Activated CD4-positive, alpha-beta T cell treated with anti-CD3 and anti-CD28 coated beads for 36 hours (primary cell): ENCODE measurements at places on chromosomes 5 and 9. TPM values are rescaled to one million over a fixed set of nuclear protein-coding genes. Genes with fewer than 3 reads are reported as not detected.
A peak's percentile ranks its signal among the peaks of the same experiment; 100 is the strongest.

GRCh38 chr5:12322042-12322441 is 417.8 kb upstream of the CTNND2 start:
- no peak for DNase-seq

DNA sequence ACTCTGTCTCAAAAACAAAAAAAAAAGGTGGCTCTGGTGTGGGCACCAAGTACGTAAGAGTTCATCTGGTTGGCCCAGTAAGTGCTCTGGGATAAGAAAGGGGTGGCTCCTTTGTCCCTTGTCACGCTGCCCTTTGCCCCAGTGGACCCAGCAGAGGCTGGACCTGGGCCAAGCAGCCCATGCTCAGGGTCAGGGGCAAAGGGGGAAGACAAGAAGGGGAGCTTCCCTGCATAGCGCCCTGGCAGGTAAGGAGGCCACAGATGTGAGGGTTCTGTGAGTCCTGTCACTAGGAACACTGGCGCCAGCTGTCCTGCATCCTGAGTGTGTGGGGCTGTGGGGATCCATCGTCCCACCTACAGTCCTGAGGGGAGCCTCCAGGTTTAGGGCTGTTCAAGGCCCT is 65.3 kb downstream of the GADD45G start:
- DNase-seq = no peak

TCERG1 gene
- 132 TPM for total RNA-seq

DNA sequence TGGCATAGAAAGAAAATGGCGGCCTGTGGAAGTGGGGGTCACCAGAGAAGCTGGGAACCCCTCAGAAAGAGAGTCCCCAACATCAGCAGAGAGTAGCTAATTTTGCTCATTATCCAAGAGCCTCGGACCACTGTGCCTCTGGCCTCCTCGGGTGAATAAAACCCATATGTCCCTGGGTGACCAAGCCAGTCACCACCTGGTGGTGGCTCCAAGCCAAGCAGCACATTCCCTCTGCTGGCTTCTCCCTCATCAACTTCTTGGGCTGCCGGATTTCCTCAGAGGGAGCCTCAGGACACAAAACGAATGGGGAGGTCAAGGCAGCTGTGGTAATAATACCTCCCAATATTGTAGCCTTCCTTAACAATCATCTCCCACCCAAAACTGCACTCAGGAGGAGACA is 242.5 kb downstream of the NFIB start:
- DNase-seq = no peak

RASGRF2 gene
- 14.2 TPM for total RNA-seq

DNA sequence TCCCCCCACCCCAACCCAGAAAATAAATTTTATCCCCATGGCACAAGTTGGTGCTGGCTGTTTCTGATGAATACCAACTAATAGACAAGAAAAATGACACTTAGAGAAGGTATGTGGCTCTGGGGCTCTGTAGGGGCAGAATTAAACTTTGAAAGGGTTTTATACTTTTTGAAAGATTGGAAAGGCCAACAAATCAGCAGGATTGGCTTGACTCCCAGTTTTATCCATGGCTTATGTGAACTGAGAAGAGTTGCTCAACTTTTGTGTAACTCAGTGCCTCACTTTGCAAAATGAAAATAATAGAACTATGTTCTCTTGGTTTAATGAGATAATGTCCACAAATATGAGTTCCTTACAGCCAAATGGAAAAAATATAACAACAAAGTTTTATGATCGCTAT is 288.9 kb upstream of the KIF2A start:
- no peak for DNase-seq

OGN gene
- not detected for total RNA-seq

CANX gene
- 554 TPM for total RNA-seq

INSYN2B gene
- not detected for total RNA-seq

C9 gene
- not detected for total RNA-seq

DMRT3 gene
- total RNA-seq = not detected

GRCh38 chr9:16202914-16203728 is 650.3 kb downstream of the CCDC171 start:
- no peak for DNase-seq

STPG3 gene
- total RNA-seq = not detected

RNF130 gene
- total RNA-seq = 13.3 TPM

HMGCS1 gene
- total RNA-seq = 102 TPM

- DNase-seq = no peak
These were observed 207.0 kb downstream of the AUH start for GRCh38 chr9:91154686-91155085.

DNA sequence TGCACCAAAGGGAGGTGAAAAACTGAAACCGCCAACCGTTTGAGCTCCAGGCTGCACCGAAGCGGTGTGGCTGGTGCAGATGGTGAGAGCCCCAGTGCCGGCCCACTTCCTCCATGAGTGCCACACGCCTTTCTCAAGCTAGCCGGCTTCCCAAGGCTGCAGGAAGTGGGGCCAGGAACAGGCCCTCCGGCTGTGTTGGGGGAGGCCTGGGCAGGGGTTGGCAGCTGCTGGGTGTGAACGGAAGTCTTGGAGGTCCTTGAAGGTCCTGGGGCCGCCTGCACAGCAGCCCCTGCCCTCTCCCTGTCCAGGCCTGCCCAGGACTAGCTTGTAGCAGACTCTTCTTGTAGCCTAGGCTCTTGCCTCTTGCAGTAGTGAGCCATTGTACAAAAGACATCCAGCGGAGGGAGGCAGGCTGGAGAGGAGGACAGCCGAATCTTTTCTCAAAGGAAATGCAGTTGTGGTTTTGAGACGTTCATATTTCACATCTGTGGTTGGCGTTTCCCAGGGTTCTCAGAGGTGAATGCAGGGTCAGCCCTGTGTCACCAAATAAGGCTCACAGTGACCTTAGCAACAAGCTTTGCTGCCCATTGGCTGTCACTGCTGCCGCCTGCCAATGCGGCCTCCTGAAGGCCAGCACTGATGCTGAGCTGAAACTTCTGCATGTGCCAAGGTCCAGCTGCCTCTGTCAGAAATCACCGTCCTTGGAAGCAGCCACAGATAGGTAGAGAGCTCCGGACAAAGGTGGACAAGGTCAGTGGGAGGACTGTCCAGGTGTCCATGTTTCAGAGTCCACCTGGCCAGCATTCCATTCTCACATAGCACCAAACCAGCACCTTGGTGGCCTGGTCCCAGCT is 23.9 kb downstream of the IRF1 start:
- peak; percentile 78 for DNase-seq

DNA sequence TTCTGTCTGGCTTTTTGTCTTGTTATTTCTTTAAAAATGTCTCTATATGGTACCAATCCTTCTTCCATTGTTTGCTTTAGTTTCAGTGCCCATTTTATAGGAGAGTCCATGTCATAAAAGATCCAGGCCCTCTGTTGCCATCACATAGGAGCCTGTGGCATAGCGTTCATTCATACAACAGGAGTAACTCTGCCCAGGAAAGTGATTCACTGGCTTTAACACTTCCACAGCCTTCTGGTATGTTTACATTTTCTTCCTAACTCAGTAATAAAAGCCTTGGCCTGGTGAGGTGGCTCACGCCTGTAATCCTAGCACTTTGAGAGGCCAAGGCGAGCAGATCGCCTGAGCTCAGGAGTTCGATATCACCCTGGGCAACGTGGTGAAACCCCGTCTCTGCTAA is 519.3 kb upstream of the PTGER4 start:
- no peak for DNase-seq

DNA sequence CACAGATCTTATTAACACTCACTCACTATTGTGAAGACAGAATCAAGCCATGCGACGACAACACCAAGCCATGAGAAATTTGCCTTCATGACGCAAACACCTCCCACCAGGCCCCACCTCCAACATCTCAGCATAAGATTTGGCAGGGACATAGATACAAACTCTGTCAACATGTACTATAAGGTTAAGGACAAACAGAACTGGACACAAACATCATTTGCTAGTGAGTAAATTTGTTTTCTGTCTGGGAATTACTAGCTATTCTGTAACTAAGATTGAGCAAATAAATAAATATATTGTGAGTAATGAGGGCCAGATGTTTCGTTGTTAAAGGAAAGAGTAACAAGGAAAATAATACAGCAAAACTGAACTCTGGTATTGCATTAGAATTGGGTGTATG is 15.7 kb upstream of the KCNN2 start:
- DNase-seq = no peak

- no peak for DNase-seq
These were observed 27.1 kb upstream of the F2R start for GRCh38 chr5:76688836-76689235.

INSL4 gene
- total RNA-seq = not detected

DNA sequence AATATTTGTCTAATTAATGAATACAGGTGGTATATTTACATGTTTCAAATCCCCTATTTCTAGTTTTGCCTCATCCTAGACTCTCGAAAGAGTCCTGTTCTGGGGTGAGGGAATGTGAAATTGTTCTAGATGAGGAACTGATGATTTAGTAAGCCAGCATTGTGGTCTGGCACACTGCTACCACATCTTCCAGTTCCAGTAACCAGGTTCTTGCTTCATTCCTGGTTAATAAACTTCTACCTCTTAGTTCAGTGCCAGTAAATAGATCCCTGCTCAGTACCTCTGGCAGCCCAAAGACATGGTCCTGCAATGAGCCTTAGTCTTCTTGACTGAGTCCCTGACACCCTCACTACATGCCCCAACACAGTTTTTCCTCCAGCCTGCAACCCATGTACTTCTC is 207.7 kb downstream of the SREK1 start:
- no peak for DNase-seq

CCL28 gene
- total RNA-seq = 18.0 TPM

- DNase-seq = no peak
These were observed 186.4 kb downstream of the GRIA1 start for GRCh38 chr5:153676821-153677220.

DOCK8 gene
- total RNA-seq = 125 TPM

FOXI1 gene
- total RNA-seq = not detected

DNA sequence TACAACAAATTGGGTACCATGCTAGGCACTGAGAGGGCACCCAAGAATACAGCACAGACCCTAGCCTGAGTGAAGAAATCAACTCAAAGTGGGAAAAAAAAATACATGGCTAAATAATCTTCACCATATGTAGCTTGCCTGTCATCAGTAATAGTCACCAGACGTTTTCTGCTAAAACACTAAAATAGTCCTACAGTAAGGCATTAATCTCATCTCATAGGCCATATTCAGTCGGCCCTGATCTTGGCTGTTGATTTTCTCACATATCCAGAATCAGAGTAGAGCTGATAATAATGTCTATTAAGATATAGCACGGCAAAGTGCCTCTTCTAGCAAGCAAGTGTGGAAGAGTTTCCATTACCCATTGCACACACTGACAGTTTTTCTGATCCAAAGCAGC is 322.1 kb upstream of the SLC30A5 start:
- no peak for DNase-seq

DNA sequence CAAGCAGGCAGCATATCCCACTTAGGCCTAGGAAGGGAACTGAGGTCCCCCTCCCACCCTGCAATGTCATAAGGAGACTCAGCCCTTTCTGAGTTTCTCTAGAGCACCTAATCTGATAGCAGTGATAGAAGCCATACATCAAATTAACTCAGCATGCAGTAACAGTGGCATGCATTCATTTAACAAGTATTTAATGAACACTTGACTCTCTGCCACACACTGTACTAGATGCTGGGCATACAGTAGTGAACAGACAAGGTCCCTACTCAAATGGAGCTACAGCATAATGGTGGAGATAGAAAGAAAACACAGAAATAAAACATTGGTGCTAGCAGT is 58.6 kb downstream of the SLC22A5 start:
- no peak for DNase-seq

GRCh38 chr5:138032028-138032571 is 779 bp downstream of the FAM13B start:
- DNase-seq = no peak

DNA sequence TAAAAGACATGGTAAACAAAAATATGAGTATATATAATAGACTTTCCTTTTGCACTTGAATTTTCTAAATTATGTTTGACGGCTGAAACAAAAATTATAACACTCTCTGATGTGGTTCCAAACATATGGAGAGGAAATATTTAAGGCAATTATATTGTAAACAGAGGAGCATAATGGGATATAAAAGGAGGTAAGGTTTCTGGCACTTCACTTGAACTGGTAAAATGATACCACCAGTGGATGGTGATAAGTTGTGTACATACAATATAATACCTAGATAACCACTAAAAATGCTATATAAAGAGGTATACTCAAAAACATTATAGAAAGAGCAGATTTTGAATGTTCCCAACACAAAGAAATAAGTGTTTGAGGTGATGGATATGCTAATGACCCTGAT is 192.9 kb upstream of the RAD23B start:
- DNase-seq = no peak

DNA sequence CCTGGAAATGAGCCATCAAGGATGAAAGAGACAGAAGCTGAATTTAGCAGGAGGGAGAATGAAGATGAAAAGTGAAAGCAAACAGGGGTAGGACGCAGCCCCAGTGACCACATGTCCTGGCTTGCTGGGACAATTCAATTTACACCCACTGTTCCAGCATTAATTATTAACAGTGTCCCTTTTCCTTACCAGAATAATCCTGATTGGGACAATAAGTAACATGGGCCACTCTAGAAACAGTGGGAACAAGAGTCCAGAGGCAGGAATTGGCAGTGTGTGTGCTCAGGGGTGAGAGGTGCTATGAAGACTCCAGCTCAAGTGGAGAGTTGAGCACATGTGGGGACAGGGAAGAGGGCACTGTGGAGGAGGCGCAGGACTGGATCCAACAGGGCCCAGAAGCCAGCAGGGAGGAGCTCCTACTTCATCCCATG is 147.1 kb downstream of the C5orf15 start:
- DNase-seq = no peak

DNA sequence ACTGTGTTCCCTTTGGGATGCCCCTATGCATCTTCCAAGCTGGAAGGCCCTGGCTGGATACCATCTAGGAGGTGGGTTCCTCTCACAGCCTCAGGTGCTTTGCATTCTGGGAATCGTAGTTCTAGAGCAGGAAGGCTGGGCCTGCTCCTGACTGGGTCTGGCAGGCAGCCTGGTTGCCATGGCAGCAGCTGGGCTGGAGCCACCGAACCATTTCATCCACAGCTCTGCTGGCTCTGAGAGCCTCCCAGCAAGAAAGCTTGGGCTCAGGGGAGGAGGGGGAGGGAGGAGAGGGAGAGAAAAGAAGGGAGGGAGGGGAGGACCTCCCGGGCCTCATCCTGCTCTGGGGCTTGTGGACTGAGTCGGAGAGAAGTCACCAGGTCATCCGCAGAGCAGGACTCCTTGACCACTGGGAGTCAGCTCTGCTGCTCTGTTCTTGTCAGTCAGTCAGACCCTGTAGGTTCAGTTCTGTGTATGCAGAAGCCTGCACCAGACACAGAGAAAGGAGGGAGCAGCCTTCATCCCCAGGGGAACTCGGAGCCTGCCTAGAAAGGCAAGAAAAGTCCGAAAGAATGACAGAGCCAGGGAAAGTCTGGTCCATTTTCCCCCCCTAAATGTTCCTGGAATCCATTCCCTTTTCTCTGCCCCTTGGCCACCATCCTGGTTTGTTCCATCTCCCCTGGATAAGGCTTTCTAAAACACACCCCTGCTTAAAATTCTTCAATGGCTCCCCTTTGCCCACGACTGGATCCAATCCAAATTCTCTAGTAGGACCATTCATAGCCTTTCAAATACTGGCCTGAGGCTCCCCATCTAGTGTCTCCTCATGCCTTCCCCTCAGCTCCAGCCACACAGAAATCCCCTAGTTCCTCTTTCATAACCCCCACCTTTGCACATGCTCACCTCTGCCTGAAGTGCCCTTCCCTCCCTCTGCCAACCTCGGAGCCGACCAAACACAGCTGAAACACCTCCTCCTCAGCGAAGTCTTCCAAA is 65.4 kb upstream of the ARAP3 start:
- DNase-seq = no peak

CD72 gene
- 8.7 TPM for total RNA-seq

GCNT4 gene
- total RNA-seq = 2.1 TPM
